Activated T-cell treated with anti-CD3 and anti-CD28 coated beads for 48 hours (primary cell): ENCODE measurements at places on chromosomes 3 and 15.

DNA sequence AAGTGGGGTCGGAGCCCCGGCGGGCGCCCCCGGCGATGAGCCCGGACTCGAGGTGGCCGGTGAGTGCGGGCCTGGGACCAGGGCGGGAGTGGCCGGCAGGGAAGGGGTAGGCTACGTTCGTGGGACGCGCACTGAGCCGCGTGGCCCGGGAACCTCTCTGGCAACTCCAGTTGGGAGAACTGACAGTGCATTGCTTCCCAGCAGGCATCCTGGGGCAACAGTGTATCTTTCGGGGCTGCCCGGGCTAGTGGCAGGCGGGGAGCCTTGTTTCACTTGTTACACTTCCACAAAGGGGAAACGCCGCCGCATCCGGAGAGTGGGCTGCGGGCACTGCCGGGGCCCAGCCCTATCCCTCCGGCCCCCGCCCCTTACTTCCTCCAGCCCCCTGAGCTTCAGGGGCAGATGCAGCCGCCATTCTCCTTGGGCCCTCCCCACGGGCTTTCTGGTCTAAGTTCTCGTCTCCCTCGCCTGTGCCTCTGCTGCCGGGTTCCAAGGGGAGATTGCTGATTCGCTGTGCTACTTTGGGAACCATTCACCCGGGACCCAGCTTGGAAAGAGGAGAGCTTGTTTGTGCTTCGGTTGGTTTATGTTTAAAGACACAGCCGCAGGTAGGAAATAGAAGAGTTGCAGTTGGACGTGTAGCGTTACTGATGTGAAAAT is 675 bp downstream of the BRPF1 start:
- peak; percentile 38 for DNase-seq

DNA sequence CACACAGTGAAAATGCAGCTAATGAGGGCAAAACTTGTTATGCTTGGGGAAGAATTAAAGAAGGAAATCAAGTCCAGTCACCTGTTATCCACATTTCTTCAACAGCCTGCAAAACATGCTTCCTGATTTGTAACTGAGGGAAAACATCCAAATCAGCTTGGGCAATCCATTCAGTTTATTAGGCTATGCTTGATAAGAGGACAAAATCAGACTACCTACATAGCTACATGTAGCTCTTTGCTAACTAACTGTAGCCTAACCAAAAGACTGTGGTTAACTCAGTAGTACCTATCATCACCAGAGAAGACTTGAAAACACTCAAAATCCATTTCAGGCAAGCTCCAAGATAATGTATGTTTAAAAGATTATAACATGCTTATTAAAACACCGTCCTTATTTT is 436.4 kb downstream of the SHQ1 start:
- no peak for DNase-seq

- no peak for DNase-seq
Measured at GRCh38 chr15:48507416-48508065, 138.0 kb downstream of the FBN1 start.

GRCh38 chr3:52679199-52679538 is 6.5 kb downstream of the PBRM1 start:
- no peak for DNase-seq

- DNase-seq: no peak
Measured at GRCh38 chr15:33022629-33023028, 171.9 kb downstream of the FMN1 start.

DNA sequence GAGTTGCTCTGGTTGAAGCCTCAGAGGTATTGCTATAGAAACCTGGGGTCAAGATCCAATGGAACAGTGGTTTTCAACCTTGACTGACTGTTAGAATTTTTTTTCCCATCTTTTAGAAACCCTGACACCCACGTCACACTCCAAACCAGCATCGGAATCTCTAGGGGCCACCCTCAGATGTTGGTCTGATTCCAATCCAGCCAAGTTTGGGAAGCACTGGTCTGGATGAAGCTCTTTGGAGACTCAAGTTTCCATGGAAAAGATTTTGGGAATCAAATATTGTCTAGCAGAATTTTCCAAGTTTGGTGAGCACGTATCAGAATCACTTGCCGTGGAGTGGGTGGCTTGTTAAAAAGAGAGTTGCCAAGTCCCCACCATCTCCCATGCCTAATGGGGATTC is 103.8 kb downstream of the THSD4 start:
- no peak for DNase-seq

GRCh38 chr3:32816439-32817256 is 1.1 kb upstream of the TRIM71 start:
- DNase-seq: peak; percentile 21
